8988T (cell line): ENCODE measurements at places on chromosomes 5 and 9.

GRCh38 chr9:133130685-133131244 lies 9.7 kb upstream of the RALGDS start:
- DNase-seq = no peak

DNA sequence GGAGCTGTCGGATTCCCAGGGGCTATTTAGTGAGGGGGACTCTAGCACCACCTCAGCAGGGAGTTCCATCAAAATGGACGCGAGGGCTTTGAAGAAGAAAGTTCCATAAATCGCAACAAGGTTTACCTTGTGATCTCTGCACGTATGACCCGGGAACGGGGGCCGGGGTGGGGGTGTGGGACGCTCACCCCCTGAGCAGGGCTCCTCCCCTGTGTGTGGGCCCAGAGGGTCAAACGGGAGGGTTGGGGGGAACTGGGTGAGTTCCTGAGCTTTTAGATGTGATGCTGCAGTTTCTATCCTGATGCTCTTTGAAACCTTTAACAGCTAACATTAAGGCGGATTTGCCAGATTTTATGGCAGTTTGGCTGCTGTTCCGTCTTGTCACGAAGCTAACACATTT lies 18.9 kb upstream of the LRRC14B start:
- DNase-seq = peak; percentile 13

DNA sequence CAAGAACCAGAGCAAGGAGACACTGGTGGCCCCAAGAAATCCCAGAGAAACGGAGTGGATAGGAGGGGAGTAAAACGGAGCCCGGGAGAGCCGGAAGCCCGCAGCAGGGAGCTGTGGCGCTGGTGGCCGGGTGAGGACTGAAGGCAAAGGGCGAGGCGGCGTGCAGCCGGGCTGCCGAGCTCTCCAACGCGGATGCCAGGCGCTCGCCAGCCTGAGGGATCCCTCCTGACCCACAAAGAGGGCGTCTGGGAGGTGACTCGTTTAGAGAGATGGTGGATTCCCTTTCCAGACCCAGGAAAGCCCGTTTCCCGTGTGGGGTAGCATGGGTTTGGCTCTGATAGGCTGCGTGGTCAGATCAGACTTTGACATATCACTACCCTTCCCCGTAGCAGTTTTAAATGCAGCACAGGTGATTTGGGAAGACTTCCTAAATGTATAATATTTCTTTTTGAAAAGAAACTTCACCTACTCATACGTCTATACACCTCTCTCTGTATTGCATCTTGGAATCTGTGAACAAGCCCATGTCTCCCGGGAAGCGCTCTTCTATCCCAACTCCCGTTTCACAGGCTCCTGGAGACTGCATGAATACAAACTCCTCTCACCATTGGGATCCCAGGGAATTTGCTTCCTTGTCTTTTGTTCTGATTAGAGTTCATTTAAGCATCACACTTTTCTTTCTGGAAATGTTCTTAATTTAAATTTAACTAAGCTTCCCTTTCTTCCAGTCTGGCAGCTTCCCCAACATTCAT lies 158.1 kb downstream of the C9orf152 start:
- no peak for DNase-seq

- DNase-seq = no peak
These were observed 219.9 kb downstream of the CDK5RAP2 start for GRCh38 chr9:120360046-120360445.

DNA sequence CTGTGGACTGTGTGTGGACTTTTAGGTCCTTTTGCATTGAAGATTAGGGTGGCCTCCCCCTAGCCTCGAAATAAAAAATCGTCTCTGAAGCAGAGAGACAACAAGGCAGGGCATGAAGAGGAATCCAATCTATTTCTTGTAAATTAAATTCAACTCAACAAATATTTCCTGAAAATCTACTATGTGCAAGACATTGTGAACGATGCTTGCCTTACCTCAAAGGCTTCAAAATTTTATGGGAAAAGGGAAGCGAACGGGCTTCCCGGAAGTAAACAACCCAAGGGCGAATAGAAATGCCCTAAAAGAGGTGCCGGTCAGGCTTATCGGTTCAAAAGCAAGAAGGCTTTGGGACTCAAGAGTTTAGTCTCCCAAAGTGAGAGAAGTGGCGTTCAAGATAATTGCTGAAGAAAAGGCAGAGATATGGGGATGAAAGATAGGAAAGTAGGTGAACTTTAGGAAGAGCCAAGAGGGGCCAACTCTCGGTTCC lies 525 bp downstream of the KIF24 start:
- DNase-seq = no peak

DNA sequence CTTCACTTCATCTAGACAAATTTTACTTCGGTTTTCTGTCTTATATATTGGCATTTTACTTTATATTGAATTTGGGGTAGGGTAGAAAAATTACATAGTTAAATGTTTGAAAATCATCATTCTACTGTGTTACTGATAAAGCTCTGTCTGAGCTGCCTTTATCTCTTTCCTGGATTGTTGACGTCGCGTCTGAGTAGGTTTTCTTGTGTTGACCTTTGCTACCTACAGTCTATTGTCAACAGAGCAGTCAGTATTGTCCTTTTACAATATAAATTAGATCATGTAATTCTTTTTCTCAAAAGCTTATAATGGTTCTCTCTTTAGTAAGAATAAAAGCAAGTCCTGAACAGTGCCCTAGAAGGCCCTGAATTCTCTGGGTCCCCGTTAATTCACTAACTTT lies 128.2 kb downstream of the HACD4 start:
- no peak for DNase-seq

- no peak for DNase-seq
These were observed 42.8 kb downstream of the RAPGEF1 start for GRCh38 chr9:131697097-131697496.

DNA sequence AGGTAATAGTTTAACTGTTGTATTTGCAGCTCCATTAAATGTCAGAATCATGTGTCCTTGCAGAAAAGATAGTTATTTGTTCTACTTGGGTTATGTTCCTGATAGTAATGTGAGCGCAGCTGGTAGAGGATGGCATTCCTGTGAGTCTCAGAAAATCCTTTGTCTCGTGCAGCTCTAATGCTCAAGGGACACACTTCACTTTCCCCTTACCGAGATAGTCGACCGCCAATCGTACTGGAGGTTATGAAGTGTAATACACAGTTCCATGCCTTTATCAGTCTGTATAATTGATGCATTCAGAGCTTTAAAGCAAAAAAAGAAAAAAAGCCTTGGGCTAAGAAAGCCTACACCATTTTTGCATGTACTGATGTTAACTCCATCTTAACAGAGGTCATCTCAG lies 60.2 kb upstream of the SRP19 start:
- no peak for DNase-seq

DNA sequence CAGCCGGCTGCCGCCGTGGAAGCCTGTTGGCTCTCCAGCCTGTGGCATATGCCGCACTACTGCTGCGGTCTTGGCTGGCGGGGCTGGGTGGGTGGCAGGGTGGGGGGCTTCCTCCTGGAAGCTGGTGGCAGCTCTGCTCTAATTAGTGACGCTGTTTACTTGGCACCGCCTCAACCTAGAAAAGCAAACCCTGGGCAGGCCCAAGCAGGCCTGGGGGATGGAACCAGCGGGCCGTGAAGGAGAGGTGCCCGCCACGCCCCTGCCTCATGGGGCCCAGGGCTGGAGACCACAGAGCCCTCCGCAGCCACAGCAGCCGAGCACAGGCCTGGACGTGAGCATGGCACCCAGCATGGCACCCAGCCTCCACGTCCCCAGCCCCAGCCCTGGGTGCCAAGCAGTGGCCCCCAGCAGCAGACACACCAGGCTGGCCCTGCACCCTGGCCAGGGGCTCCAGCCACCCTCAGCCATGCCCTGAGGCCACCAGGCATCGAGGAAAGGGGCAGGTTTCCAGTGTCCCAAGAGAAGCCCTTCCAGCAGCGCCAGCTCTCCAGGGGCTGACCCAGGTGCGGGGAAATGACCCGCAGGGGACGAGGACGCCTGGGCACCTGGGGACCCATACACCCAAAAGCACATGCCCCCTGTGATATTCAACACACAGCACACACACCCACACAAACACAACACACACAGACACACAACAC lies 5.4 kb upstream of the CCDC187 start:
- DNase-seq = no peak

DNA sequence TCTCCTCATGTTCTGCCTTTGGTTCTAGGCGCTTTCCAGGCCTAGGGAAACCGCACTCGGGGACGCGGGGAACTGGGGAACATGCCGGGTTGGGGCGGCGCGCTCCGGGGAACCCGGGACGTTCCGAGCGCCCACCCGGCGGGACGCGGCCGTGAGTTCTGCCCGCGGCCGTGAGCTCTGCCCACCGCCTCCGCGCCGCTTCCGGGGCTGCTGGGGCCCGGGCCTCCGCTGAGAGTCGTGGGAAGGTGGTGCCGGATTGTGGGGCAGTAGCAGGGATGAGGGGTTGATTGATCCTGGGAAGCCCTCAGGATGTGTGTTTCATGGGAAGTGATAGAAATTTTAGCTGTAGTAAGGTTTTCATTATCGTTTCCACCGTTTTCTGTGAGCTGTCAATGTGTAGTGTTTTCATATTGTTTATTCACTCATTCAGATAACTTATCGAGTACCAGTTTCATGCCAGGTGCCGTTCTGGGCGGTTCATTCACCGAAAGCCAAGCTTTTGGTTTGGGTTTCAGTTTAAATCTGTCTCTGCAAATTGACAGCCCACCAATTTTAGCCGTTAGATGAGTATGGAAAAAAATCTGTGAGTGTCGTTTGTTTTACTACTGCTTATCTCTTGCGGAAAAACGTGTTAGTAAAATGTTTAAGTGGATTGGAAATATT lies 657 bp downstream of the MTRR start:
- no peak for DNase-seq

- no peak for DNase-seq
These were observed 419.7 kb downstream of the CHSY3 start for GRCh38 chr5:130323804-130324454.

DNA sequence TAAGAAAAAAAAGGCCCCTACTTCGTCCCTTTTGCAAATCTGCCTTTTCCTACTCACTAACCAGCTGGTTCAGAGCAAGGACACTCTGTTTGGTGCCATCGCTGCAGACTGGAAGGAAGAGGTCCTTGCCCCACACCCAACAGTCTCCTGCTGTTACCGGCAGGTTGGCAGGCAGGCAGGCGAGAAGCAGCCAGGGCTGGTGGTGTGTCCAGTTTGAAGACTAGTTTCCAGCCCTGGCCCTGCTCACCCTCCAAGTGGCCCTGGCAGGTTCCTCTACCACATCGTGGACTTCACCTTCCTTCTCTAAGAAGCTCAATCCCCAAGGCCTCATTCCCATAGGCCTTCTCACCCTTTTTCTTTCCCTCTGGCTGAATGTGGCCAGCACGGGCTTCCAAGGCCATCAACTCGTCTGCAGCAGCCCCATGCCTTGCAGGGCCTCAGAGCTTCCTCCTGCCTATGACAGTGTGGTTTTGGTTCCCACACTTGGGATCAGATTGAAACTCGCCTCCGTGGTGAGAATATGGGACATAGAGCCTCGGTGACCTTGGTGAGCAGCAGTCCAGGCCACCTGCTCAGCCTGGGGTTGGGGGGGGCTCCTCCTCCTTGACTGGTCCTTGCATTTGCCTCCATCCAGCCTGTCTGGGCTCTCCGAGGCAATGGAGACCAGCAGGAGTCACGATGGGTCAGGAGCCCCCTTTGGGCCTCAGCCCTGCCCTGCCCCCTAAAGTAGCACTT lies 22.9 kb downstream of the TGFBI start:
- DNase-seq = no peak

GRCh38 chr9:38226491-38226951 lies 157.5 kb upstream of the SHB start:
- DNase-seq = no peak

DNA sequence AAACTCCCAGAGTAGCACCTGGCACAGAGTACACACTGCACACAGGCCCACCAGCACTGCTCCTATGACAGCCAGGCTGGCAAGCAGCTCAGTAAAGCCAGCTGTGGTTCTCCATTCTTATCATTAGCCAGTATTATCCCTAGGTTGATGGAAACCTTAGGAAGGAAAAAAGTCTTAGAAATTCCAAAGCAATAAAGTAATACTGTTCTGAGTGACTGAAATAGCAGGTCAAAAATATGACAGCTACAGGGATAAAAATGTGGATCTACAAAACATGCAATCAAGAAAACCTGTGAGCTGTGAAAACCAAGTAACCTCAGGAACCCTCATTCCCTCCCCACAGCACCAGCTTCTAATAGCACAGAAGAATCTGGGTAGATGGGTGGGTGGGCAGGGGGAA lies 403.5 kb downstream of the SPOCK1 start:
- no peak for DNase-seq

GRCh38 chr5:153718713-153719112 lies 228.2 kb downstream of the GRIA1 start:
- no peak for DNase-seq

DNA sequence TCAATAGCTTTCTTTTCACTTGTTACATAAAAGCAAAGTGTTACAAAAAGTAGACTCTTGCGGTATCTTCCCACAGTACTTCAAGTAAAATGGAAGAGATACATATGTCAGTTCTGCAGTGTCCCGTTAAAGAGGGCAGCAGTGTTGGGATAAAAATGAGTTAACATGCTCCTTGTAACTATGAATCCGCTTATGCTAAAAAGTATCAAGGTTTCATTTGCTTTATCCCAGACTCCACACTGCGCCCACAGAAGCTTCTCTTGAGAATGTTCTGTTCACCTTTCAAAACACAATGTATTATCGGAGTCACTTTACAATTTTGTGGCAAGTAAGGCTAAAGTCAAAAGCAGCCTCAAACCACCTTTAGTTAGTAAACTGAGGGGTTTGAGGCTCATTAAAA lies 790 bp downstream of the PTAR1 start:
- DNase-seq = no peak

GRCh38 chr9:130675396-130675795 lies 11.0 kb downstream of the PRDM12 start:
- DNase-seq = no peak

DNA sequence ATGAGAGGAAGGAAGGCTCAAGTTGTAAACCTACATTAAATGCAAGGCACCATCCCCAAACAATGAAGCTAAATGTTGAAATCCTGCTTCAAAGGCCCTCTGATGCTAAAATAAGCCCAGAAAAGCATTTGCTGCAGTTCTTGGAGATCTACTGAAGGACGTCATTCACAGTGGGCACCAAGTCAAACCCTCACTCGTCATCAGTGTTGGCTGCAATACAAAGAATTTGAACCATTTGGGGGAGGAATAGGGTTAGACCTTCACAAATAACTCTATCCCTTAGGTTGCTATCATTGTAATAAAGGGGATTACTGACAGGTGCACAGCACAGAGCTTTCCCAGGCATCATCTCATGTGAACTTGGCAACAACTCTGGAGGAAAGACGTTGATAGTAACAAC lies 9.3 kb upstream of the MEGF9 start:
- no peak for DNase-seq

GRCh38 chr9:6614489-6614888 lies 31.0 kb downstream of the GLDC start:
- no peak for DNase-seq

- DNase-seq = no peak
These were observed 178.7 kb upstream of the NR3C1 start for GRCh38 chr5:143582176-143582575.

DNA sequence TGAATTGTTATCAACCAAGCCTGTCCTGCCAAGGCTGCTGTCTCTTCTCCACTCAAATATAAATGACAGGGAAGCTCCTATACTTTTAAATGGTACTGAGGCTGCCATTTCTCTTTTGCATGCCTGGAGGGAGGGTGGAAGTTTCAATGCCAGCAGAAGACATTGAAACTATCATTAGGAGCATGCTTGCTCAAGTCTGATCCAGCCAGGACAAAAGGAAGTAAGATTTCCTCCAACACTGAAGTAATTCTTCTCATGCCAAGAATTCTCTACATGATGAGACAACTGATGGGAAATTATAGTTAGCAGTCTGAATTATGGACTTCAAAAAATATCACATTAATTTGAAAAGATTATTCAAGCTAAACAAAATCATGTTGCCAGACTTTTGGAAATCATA lies 5.4 kb downstream of the SPINK6 start:
- no peak for DNase-seq

GRCh38 chr9:95327239-95327865 lies 9.8 kb upstream of the FANCC start:
- DNase-seq = no peak
